Fibroblast of skin of left biceps (primary cell): ENCODE measurements at places on chromosomes 6 and 20.
A peak's percentile ranks its signal among the peaks of the same experiment; 100 is the strongest.

- no peak for DNase-seq
Measured at GRCh38 chr6:133985970-133986369, 32.9 kb downstream of the TBPL1 start.

GRCh38 chr6:13250703-13251102, 77.6 kb downstream of the TBC1D7 start:
- no peak for DNase-seq

- DNase-seq: no peak
Measured at GRCh38 chr20:64164123-64164836, at the start of gene MYT1. Gene MYT1 (plus strand): TSS chr20:64164452. CDS start chr20:64198862, 34,410 bp downstream.

GRCh38 chr20:15596220-15596890, 976.9 kb downstream of the KIF16B start:
- DNase-seq: no peak

GRCh38 chr20:58169450-58169849, 59.0 kb downstream of the ANKRD60 start:
- peak; percentile 47 for DNase-seq

DNA sequence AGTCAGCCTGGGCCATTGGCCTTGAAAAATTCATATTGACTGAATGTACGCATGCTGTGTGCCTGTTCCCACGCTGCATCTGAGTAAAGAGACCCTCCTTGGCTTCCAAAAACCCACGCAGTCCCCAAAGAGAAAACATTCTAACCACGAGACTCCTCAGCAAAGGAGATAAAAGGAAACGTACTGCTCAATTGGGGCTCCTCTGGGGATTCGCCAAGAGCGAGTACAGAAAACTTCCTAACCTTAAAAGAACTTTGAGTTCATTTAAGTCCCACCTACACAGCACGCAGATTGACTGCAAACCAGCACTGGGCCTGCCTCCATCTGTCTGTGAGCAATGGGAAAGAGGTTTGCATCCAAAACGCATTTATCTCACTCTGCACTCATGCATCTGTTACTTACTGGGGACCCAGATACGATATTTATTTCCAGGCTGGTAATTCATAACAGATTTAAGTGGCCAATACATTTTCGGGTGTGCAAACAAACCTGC, 505.9 kb upstream of the CHD6 start:
- DNase-seq: no peak

DNA sequence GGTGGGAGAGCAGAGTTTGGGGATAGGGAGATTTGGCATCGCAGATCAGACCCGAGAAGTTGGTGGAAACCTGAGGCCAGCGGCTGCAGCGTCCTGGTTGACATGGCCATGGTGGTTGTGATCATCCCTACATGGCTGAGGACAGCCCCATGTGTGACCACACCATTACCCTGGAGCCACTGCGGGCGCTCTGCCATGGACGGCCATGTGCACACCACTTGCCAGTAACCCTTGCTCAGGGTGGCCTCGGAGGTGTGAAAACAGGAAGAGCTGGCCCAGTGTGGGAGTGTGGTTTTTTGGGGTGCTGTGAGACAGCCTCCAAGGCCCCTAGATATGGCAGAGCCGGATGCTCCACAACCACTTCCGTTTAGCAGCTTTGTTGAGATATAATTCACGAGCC, 64.4 kb downstream of the TMEM242 start:
- DNase-seq: no peak

- DNase-seq: no peak
Measured at GRCh38 chr6:137426007-137426689, 68.0 kb downstream of the OLIG3 start.

- DNase-seq: no peak
Measured at GRCh38 chr20:23334111-23334510, 16.5 kb upstream of the NXT1 start.

DNA sequence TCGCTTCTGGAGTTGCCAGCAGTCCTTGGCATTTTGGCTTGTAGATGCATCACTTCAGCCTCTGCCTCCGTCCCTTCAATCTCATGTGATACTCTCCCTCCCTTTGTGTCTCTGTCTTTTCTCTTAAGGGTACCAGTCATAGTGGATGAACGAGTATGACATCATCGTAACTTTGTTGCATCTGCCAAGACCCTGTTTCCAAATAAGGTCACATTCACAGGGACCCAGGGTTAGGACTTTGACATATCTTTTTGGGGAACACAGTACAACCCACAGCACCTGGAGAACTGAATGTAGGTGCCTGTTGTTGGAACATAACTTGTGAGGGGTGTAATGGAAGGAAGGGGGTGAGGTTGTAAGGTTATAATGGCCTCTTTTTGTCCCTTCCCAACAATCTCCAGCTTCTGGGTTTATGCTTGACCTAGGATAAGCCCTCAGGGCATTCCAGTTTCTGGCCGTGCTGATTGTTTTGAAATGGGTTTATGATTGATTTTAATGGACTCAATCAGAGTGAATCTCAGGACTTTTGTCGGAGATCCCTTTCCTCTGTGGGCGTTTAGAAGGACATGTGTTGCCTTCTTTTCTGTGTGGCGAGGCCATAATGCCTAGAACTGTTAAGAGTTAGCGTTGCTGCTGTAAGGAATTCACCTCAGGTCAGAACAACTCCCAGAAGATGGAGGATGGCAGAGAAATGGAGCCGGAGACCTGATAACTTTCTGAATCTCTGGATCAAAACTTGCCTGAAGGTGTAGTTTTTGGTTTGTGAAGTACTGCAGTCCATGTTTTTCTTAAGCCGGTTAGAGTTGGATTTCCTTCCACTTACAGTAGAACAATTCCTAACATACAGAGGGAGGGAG, 9.2 kb downstream of the ATRN start:
- no peak for DNase-seq

- no peak for DNase-seq
Measured at GRCh38 chr6:40312213-40313015, 274.8 kb downstream of the LRFN2 start.

GRCh38 chr20:32072168-32072750, 20.2 kb downstream of the HCK start:
- DNase-seq: no peak

GRCh38 chr20:14127514-14128223, 132.4 kb downstream of the MACROD2 start:
- no peak for DNase-seq

GRCh38 chr6:135114355-135115145, 59.9 kb upstream of the HBS1L start:
- DNase-seq: no peak

DNA sequence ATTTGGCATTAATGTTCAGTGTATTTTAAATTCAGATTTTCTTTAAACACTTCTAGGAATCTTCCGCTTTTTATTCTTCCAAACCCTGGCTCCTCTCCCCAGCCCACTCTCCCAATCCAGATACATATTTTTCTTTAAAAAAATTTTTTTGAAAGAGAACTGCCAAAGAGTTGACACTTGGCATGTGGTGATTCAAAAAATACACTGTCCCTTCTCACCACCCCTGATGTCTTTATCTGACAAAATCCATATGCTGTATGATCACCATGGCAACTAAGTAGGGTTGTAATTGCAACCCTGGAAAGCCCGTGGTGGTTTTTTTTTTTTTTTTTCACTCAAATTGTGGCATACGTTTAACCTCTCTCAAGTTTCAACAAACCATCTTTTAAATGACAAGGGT, 355.8 kb upstream of the SASH1 start:
- DNase-seq: no peak

GRCh38 chr20:15634102-15634501, 939.1 kb downstream of the KIF16B start:
- DNase-seq: no peak

DNA sequence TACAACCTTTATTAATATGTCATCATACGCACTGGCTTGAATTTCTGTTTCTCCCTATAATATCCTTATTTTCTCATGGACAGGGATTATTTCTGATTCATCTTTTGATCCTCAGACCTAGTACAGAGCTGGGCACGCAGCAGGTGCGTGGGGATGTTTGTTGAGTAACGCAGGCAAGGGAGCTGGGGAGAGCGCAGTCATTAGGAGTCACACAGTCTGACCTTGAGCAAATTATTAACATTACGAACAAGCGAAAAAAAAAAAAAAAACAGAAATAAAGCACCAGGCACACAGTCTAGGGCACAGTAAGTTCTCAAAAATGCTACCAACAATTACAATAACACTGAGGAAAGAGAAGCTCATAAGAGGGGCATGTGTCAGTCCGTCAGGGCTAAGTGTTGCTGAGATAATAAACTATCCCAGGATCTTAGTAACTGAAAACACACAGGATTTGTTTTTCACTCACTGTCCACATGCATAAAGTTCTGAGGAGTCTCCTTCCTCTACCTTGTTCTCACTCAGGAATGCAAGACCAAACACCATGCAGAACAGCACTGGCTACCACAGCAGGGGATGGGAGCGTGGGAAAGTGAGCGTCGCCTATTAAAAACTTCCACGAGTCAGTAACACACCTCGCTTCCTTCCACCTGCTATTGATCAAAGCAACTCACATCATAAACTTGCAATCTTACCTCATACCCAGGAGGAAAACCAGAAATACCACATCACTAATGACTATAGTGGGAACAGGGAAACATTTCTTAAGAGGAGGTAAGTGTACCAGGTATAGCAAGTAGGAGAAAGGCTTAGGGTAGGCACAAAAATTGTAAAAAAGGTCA, 56.9 kb downstream of the PDE10A start:
- no peak for DNase-seq

GRCh38 chr6:10528158-10528981, 7.2 kb downstream of the GCNT2 start:
- no peak for DNase-seq

DNA sequence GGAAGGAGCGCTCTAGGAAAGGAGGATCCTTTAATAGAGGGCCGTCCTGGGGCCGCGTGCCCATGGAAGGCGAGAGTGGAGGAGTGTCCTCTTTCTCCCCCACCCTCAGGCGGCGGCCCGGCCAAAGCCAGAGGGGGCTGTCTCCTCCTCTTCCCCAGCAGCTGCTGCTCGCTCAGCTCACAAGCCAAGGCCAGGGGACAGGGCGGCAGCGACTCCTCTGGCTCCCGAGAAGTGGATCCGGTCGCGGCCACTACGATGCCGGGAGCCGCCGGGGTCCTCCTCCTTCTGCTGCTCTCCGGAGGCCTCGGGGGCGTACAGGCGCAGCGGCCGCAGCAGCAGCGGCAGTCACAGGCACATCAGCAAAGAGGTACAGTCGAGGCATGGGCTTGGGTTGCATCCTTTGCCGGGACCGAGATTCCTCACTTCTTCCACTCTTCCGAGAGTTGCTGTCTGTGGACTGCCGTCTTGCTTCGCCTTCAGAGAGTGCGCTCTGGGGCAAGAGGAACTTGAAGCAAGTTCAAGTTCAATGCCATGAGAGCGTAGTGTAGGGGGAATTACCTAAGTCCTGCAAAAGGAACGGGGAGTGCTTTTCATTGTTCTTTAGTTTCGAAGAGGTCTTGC, at the start of gene LAMA2:
LAMA2 (plus strand) TSS at position 148 of the 621 bp plus-strand sequence; CDS start at position 256, 108 bp downstream.
- no peak for DNase-seq

DNA sequence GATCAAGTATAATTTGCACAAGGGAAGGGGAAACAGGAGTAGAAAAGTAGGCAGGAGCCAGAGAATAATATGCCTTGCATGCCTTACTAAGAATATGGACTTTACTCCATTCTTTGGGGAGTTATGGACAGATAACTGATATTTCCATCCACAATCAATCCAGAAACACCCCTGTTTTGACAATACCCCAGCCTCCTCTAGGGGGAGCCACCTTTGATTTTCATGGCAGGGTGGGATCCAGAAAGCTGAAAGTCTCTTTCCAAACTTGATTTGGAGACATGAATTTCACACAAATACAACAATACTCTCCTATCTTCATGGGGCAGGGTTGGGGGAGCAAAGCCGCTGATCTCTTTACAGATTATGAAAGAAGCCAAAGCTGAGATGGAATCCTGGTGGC, 404.1 kb downstream of the FOXA2 start:
- no peak for DNase-seq

DNA sequence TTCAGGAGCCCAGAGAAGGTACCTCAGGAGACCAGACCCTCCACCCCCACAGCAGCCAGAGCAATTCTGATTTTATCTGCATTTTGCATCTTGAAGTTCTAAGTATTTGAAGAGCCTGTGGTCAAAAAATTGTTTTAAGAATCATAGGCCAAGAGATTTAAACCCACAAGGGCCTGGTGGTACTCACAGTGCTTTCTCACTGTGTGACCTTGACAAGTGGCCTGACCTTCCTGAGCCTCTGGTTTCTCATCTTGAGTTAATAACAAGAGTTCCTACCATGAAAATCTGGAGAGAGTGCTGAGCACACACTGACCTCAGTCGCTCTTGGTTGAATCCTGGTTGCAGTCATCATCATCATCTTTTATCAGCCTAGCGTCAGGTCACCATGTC, 45.4 kb upstream of the ID1 start:
- no peak for DNase-seq

- no peak for DNase-seq
Measured at GRCh38 chr6:84432619-84433018, 205.2 kb upstream of the CEP162 start.

DNA sequence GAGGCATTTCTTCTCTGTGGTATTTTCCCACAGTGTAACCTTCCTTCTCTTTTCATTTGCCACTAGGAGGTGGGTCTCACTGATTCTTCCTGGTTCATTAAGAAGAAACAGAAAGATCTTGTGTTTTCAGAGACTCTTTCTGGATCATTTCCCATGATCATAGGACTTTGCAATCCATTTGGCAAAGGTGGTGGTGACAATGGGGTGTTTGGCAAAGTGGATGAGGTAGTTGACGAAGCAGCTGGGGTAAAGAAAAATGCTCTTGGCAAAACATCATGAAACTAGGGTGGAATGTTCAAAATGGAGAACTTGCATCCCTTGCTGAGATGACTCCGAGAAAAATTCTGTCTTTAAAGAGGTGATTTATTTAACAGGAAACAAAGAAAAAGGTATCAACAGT, 50.6 kb downstream of the TRAF3IP2 start:
- peak; percentile 56 for DNase-seq

DNA sequence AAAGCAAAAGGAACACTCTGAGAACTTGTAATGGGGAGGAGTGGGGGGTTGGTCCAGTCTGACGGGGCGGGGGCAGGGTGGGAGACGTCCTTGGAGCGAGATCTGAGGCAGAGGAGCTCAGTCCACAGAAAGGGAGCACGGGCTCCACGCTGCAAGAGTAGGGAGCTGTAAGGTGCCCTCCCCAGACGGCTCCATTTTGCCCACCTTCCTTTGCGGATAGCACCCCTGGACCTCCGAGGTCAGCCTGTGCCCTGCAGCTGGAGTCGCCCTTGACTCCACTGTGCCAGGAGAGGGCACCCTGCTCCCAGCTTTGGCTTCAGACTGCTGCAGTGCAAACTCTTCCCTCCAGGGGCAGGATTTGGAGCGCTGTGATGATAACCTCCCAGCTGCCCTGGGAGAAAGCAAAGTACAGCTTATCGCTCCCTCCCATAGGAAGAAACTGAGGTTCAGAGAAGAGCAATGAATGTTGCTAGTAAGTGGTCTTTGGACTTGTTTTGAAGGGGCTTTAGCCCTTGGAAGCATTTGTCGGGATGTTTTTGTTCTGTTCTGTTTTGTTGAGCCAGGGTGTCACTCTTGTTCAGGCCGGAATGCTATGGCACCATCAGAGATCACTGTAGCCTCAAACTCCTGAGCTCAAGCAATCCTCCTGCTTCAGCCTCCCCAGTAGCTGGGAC, 9.5 kb upstream of the AHCY start:
- peak; percentile 52 for DNase-seq

- DNase-seq: no peak
Measured at GRCh38 chr6:28235912-28236452, 10.9 kb downstream of the ZSCAN9 start.

GRCh38 chr20:258269-258858, 840 bp downstream of the DEFB132 start:
- no peak for DNase-seq

- DNase-seq: no peak
Measured at GRCh38 chr6:34195726-34196115, 41.0 kb upstream of the HMGA1 start.

GRCh38 chr20:52777171-52777570, 195.0 kb upstream of the TSHZ2 start:
- DNase-seq: no peak
